ENCODE measurements at places on chromosomes 6 and 20.

DNA sequence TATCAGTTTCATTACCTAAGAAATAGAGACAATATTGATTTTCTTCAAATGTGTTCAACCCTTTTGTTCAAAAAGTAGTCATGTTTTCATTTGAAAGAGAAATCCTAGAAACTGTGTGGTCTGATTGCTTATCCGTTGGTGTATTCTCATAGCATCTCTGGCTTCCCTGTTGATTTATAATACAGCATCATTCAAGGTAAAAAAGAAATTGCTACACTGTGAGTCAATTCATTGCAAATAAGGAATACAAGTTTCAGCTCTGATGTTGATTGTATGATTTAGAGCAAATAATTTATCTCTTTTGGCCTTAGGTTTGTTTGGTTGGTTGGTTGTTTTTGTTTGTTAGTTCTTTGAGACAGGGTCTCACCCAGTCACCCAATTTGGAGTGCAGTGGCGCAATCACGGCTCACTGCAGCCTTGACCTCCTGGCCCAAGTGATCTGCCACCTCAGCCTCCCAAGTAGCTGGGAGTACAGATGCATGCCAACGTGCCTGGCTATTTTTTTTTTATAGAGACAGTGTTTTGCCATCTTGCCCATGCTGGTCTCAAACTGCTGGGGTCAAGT, 185.5 kb upstream of the TNFAIP3 start:
- no peak for DNase-seq

DNA sequence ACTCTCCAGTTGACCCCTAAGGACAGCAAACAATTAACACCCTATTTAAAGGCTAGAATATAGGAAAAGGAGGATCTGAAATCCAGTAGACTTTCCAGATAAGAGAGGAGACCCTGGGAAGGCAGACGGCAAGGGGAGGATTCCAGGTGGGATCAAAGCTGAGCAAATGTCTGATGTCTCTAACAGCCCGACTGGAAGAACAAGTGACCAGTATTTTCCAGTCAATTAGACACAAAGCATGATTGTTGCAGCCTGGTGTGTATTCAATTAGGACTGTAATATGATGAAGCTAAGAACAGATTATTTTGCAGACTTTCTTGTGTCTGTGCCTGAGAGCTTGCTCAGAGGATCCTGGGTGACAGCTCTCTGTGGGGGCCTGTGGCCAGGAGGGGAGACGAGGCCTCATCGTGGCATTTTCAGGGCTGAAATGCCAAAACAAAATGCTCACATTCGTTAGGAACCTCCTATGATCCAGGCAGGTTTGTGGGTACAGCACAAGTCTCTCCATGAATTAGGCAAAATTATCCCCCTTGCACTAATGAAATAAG, 471.8 kb upstream of the AGPAT4 start:
- DNase-seq, result no peak

DNA sequence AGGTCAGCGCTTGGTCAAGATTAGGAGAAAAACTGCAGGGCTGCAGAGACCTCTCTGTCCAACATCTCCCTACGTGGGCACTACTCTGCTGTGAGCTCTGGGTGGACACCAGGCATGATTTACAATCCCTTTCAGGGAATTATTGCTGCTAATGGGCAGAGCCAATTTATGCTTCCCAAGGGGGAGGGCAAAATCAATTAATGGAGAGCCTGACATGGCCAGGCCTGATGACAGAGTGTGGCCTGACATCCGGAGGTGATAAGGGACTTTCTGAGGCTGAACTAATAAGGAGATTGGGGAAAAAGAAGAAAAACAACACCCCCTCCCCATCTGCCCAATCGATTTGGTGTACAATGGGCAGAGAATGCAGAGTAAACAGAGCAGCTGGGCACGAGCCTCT, 5.0 kb upstream of the KCNK16 start:
- DNase-seq, result no peak

GRCh38 chr20:11544029-11544678, 373.5 kb upstream of the BTBD3 start:
- DNase-seq, result no peak

DNA sequence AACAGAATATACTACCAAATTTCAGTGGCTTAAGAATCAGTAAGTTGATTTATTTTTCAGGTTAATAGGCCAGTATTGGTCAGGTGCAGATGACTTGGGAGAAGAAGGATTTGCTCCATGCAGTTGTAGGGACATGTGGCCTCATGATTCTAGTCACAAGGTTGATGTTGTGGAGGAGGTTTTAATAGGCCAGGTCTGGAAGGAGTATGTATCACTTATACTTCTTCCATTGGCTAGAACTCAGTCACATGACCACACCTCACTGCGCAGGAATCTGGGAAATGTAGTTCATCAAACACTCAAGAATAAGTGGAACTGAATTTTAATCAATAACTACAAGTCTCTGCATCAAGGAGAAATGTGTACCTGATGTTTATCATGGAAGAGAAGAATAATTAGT, 281.5 kb upstream of the QKI start:
- no peak for DNase-seq

- no peak for DNase-seq
Measured at GRCh38 chr6:146295695-146296094, 247.9 kb upstream of the RAB32 start.

All from activated T-cell treated with anti-CD3 and anti-CD28 coated beads, Interleukin-2, amount 50 U/mL, for 24 hours (primary cell).